ENCODE measurements at places on chromosomes 6 and 20. TPM values are rescaled to one million over a fixed set of nuclear protein-coding genes. Genes with fewer than 3 reads are reported as not detected.

KHDC1 gene
- 7.9 TPM for total RNA-seq

NOX3 gene
- not detected for total RNA-seq

DNA sequence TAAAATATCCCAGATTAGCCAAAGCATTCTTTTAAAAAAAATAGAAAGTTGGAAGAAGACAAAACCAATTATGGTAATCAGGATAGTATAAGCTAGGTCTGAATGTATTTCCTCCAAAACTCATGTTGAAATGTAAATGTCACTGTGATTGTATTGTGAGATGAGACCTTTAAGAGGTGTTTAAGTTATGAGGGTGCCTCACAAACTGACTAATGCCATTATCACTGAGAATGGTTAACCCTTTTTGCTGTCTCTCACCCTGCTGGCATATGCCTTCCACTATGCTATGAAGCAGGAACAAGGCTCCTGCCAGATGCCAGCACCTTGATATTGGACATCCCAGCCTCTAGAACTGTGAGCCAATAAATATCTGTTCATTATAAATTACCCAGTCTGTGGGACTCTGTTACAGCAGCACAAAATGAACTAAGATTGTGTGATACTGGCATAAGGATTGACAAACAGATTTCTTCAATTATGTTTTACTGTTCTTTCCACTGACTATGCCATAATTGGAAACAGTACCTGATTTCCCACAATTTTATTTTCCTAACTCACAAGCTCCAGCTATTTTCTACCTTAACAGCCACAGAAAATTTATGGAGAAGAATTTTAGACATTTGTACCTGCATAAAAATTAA is 63.8 kb downstream of the IBTK start:
- DNase-seq: peak; percentile 9

- DNase-seq: peak; percentile 58
Measured at GRCh38 chr6:166572370-166573261, 13.9 kb downstream of the RAMACL start.

DNA sequence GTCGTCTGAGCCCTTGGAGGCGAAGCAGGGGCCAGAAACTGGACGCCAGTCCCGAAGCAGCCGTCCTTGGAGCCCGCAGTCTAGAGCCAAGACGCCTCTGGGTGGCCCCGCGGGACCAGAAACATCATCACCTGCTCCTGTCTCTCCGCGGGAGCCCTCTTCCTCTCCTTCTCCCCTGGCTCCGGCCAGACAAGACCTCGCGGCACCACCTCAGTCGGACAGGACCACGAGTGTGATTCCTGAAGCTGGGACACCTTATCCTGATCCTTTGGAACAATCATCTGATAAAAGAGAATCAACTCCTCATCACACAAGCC is 416 bp downstream of the RSPH4A start:
- no peak for DNase-seq

DNA sequence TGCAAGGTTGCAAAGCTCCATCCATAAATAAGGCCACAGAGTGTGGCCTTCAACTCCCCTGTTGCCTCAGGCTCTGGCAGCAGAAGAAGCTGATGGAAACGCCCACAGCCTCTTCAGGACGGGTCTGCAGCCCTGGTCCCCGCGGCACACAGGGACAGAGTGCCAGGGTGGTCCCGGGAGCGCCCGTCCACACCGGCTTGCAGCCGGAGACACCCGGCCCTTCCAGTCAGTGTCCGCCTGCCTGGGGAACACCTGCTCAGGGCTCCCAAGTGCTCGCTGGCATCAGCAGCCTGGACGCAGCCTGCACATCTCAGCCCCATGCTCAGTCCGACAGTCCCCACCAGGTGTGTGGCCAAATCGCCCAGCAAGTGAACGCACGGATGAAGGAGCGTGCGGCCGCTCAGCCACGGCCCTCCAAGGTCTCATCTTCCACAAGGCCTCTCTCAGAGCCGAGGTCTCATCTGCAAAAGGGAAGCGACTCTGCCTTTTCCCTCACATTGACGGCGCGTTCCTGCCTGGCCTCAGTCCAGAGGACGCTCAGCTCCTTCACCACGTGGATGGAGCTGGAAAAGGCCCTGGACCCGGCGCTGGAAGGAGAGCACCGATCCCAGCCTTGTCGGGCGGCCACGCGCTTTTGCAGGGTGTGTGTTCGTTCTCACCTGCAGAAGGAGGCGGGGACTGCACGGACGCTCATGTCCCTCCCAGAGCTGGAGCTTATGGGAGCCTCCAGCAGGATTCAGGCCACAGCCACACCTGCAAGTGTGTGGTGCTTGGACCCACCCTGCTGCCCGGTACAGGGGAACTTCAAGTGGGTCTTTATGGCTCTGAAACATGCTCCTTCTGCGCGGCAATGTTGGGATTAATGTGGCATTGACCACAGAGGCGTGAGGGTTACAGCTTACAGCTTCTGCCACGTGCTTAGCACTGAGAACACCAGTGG is 180.4 kb downstream of the DLL1 start:
- no peak for DNase-seq

Measured in PC-3 (cell line).